ENCODE measurements at places on chromosomes 2 and 18.

GRCh38 chr18:79644666-79645057 is 34.9 kb upstream of the CTDP1 start:
- DNase-seq: no peak

DNA sequence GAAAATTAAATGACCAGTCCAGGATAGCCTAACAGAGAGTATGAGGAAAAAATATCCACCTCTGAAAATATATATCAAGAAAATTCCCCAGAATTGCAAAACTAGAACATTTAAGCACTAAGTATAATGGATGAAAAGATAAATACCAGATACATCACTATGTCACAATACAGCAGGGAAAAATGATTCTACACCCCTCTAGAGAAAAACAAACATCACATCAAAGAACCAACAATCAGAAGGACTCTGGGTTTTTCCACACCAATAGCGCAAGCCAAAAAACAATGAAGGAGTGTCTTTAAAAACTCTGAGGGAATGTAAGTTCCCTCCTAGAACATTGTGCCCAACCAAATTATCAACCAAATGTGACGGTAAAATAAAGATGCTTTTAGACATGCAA is 13.7 kb downstream of the BUB1 start:
- DNase-seq: no peak

DNA sequence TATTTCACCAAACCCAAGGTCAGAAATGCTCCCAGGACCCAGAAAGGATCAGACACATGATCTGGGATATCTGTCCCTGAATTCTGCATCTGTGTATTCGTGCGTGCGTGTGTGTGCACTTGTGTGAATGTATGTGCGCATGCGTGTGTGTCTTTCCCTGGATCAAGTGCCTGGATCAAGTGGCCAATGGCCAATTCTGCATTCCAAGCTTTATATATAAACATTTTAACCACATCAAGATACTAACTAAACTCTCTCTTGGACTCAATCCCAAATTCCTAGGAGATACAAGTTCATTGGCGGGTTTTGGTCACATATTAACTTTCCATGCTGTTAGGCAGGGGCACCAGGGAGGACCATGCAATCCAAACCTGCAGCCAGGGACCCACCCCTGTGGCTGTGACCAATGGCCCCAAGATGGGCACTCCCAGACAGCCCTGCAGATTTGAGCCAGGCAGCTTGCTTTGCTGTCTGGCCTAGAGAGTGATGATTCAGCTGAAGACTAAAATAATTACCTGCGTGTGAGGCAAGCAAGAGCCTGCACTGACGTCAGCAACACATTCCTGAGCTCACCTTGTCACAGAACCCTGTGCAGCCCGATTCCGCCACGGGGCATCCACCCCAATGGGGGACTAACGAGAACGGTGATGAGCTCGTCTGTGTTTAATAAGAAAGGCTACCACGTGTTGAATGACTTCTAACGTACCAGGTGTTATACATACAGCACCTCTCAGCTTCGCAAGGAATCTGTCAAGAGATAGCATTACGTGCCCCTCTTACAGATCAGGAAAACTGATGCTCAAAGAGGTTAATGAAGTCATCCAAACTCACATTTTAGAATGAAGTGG is 45.3 kb upstream of the ROCK2 start:
- DNase-seq: no peak

DNA sequence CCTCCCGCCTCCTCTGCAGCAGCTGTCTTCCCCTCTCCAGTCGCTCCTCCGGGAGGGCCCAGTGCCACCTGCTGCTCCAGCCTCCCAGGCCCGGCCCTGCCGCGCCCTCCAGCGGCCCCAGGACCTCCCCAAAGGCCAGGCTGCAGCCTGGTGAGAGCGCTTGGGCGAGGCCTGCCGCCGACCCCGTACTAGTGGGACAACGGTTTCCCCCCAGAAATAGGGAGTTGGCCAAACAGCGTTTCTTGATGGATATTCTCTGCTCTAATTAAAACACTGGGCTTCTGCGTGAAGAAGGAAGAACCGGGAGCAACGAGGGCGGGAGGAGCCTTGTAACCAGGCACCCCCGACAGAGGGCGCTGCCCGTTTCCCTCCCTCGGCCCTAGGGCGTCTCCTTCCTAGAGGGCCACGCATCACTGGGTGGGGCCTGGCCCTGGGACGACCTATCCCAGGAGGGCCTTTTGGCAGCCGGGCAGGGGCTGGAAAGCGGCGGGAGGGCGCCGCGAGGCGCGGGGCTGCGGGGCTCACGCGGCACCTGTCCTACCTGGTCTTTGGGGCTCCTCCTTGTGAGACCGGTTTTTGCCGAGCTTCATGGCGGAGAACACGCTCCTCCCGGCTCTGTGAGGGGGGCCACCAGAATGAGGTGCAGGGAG is 25.4 kb upstream of the OTOF start:
- DNase-seq: peak; percentile 79

- DNase-seq: no peak
Measured at GRCh38 chr18:28459587-28459986, 282.7 kb upstream of the CDH2 start.

DNA sequence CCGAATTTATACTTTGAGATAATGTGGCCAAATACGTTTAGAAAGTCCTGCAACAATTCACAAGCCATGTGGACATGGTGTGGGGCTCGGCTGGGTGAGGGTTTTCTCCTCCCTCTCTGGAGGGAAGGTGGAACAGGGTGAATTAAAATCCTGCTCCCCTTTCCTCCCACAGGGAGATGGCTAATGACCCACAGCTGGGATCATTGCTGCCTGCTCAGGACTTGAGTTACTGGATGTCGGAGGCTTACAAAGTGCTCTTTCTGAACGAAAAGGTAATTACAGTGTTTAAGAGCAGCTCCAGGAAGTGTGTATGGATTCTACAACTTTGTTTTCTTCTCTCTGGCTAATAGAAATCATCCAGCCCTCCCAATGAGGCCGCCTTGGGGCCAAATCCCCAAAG is 97.9 kb upstream of the ALKAL2 start:
- no peak for DNase-seq

- no peak for DNase-seq
Measured at GRCh38 chr18:41744421-41745030, 210.5 kb upstream of the PIK3C3 start.

- no peak for DNase-seq
Measured at GRCh38 chr2:63048367-63049171, 2.1 kb upstream of the OTX1 start.

DNA sequence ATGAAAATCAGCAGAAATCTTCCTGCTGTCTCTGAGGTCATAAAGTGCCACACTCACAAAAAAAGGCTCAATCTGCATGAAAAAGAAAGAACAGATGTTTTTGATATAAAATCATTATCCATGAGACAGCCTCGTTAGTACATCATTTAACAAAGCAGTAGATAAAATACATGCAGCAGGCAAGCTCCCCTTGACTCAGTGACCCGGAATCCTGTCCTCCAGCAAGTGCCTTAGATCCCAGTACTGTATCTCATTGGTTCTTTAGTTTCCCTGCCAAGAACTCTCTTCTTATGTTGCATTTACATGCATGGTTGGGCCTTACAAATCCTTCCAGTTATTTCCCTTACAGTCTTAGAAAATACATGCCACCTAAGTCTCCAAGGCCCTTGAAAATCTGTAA is 148.9 kb upstream of the CCDC195 start:
- DNase-seq: no peak

GRCh38 chr2:237572021-237572741 is 5.8 kb downstream of the PRLH start:
- DNase-seq: peak; percentile 59

- no peak for DNase-seq
Measured at GRCh38 chr2:215777465-215778044, 235.8 kb downstream of the MREG start.

- DNase-seq: no peak
Measured at GRCh38 chr18:30623401-30624065, 419.0 kb downstream of the DSC3 start.

GRCh38 chr2:129189617-129190319 is 789.7 kb upstream of the RAB6C start:
- DNase-seq: no peak

DNA sequence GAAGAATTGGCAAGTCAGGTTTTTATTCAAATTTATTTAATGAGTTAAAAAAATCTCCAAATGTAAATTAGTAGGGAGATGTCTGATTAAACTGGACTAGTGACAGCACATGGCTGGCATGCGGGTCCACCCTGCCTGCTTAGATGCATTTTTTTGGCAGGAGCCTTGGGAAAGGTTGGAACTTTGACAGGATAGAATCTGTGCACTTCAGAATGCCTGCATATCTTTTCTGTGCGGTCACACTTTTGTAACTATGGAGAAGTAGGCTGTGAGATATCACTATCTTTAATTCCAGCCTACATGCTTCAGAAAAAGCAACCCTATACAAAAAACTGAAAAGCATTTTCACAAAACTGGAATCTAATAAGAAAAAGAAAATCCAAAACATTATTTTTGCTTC is 317.8 kb downstream of the MBD2 start:
- DNase-seq: no peak

DNA sequence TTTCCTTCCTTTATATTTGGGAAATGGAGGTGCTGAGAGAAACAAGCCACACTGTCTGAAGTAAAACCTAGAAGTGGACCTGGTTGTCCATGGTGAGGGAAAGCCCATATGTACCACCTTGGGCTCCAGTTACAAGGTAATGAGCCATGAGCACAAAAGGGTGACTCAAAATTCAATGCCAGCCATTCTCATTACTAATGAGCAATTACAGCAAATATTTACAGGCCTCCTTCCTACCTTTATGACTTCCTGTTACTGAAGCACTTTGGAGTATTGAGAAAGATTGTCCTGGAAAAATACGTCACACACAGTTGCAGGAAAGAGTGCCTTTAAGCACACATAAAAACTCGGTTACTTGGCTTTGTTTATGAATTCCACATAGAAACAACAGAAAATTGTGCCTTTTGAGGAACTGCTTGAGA is 9.1 kb downstream of the EPAS1 start:
- no peak for DNase-seq

- DNase-seq: no peak
Measured at GRCh38 chr18:56488739-56489138, 149.7 kb downstream of the TXNL1 start.

DNA sequence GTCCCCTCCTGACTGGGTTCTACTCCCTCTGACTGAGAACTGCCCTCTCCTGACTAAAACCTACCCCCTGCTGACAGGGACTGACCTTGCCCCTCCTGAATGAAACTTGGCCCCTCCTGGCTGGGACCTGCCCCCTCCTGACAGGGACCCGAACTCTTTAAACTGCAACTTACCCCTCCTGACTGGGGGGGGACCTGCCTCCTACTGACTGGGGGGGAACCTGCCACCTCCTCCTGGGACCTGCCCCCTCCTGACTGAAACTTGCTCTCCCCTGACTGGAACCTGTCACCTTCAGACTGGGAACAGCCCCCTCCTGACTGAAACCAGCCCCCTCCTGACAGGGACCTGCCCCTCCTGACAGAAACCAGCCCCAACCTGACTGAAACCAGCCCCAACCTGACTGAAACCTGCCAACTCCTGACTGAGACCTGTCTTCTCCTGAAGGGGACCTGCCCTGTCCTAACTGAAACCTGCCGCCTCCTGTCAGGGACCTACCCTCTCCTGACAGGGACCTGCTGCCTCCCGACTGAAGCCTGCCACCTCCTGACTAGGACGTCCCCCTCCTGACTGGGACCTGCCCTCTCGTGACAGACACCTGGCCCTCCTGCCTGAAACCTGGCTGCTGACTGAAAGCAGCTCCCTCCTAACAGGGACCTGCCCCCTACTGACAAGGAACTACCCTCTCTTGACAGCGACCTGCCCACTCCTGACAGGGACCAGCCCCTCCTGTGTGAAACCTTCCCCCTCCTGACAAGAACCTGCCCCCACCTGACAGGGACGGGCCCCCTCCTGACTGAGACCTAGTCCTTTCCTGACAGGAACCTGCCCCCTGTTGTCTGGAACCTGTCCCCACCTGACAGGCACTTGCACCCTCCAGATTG is 87.1 kb downstream of the PXDN start:
- DNase-seq: no peak

GRCh38 chr18:64287926-64288325 is 139.0 kb upstream of the LINC00305 start:
- no peak for DNase-seq

GRCh38 chr2:190805126-190805525 is 75.5 kb upstream of the GLS start:
- DNase-seq: no peak

DNA sequence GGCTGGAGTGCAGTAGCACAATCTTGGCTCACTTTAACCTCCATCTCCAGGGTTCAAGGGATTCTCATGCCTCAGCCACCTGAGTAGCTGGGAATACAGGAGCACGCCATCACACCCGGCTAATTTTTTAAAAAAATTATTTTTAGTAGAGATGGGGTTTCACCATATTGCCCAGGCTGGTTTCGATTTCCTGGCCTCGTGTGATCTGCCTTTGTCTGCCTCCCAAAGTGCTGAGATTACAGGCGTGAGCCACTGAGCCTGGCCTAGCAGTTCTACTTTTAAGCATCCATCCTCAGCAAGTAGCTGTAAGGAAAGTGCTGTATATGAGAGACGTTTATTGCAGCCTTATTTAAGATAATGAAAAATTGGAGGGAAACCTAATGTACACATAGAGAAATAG is 79.7 kb downstream of the ZDBF2 start:
- no peak for DNase-seq

DNA sequence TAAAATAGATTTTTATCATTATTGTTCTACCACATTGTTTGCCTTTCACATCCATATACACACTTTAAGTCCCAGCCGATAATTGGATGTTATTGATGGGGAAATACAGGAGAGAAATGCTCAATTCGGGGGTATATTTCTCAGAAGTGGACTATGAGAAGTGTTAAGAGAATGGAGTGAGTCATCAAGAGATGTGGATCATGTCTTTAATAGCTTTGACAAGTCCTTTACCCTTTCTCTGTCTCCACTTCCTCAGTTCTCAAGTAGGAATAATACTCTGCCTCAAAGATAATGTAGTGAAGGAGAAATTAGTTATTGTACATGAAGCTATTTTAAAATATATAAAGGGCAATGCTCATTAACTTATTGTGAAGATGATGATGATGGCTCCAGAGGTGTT is 1017.6 kb upstream of the PIK3C3 start:
- DNase-seq: no peak

- no peak for DNase-seq
Measured at GRCh38 chr2:186031229-186031628, 292.6 kb downstream of the FSIP2 start.

GRCh38 chr2:125398738-125399524 is 1257.0 kb upstream of the GYPC start:
- DNase-seq: no peak

GRCh38 chr2:241865416-241865956 is 4.0 kb upstream of the RTP5 start:
- no peak for DNase-seq

GRCh38 chr2:237326266-237327171 is 87.4 kb downstream of the COL6A3 start:
- DNase-seq: no peak

- DNase-seq: no peak
Measured at GRCh38 chr2:70715071-70715985, 52.7 kb downstream of the ADD2 start.

DNA sequence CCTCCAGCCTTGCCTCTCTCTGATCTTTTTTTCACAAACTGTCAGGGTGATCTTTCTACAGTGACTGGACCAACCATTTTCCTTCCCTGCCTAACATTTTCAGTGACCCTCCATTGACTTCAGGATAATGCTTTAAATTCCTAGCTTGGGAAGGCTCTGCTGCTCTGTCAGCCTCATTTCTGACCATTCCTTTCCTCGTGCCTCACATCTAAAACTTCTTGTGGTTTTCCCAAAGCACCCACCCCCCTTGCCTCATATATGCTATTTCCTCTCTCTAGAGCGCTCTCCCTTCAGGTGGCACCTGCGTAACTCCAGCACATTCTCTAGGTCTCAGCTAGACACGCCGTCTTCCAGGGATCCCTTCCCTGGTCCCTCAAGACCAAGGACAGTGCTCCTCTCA is 37.2 kb downstream of the DRC1 start:
- no peak for DNase-seq
